Activated naive CD4-positive, alpha-beta T cell treated with Interleukin-2 at 50 U/mL for 16 hours (primary cell): ENCODE measurements at places on chromosomes 4 and X.

DNA sequence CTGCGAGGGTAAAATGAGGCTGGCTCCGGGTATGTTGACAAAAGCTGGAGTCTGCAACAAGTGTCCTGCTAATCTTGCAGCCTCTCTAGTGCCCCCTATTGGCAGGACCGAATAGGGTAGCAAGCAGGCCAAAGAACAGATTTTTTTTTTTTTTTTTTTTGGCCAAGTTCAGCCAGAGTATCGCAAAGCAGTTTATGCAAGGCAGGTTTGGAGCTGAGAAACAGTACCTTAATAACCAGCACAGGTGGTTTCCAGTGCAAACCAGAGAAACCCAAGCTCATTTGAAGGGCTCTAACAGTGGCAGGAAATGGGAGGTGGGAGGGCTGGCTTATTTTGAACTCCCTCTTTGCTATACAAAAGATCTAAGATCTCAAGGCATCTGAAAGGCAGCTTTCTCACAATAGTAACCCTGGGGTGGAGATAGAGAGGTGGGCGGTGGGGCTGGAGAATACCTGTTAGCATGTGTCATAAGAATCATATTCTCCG, 38.2 kb upstream of the OCIAD2 start:
- peak; percentile 26 for DNase-seq

- no peak for DNase-seq
Measured at GRCh38 chr4:121380776-121381462, at the start of gene QRFPR. QRFPR (minus strand) TSS chr4:121381018; CDS start chr4:121380647, 371 bp downstream.

DNA sequence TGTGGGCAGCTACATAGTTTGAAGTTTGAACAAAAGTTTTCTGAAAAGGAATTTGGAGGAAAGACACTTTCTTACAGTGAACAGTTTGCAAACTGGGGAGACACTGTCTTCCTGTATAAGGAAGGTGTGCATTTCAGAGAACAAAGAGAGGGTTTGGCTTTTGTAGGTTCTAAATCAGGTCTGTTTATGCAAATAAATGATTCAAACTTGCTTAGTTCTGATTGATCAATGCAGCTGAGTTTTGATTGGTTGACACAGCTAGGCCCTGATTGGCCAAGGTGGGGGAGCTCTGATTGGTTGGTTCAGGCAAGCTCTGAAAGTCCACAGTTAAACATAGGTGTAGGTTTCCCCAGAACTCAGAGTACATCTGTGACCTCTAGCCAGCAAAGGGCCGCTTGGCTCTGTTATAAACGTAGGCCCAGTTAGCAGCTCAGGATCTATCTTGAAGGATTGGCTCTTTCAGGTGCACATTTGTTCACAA, 63.0 kb upstream of the ENPP6 start:
- DNase-seq: peak; percentile 38

GRCh38 chr4:174616661-174617060, 94.4 kb upstream of the HPGD start:
- no peak for DNase-seq

GRCh38 chr4:55733932-55734331, 85.7 kb upstream of the EXOC1L start:
- no peak for DNase-seq

DNA sequence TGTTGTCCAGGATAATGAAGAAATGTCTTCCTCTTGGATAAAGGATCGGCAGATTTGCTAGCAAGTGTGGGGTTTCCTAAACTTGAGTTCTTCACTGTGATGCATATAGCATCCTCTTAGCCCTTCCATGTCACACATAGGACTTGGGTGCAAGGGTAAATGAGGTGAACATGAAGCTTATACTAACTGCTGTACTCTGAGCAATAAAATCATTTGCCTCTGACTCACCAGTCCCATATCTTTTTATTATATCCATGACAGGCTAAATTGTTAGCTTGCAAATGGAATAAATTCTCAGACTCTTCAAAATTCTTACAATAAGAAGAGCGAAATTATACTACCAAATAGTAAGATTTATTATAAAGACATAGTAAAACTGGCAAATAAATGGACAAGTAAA, 14.7 kb upstream of the TBC1D1 start:
- no peak for DNase-seq

DNA sequence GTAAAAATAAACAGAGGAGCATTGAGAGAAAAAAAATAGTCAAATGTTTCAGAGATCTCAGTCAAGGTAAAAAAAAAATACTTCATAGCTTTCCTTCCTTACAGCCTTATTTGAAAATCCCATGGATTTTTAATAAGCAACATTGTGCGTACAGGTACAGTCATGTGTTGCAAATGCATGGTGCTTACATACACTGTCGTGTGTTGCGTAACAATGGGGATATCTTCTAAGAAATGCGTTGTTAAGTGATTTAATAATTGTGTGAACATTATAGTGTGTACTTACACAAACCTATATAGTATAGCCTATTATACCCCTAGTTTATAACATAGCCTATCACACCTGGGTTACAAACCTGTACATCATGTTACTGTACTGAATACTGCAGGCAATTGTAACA, 172.0 kb downstream of the UGT8 start:
- DNase-seq: no peak

DNA sequence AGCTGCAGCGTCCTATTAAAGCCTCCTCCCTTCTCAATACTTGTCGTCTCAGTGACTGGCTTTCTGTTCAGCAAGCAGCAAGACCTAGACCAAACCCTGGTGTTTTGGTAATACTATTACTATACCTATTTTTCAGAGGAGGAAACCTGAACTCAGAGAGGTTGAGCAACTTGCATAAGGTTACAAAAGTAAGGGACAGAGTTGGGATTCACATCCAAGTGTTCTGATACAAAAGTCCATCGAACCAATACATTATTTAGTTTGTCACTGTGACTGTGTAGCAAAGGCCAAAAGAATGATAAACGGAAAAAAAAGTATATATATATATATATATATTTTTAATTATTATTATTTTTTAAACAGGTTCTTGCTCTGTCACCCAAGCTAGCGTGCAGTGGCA, 29.9 kb upstream of the KLHL8 start:
- DNase-seq: no peak

- DNase-seq: no peak
Measured at GRCh38 chr4:79723507-79723906, 315.5 kb upstream of the GK2 start.

- no peak for DNase-seq
Measured at GRCh38 chr4:150067859-150068258, 10.4 kb upstream of the DCLK2 start.

GRCh38 chrX:156003486-156004185, 6.1 kb downstream of the IL9R start:
- DNase-seq: no peak

DNA sequence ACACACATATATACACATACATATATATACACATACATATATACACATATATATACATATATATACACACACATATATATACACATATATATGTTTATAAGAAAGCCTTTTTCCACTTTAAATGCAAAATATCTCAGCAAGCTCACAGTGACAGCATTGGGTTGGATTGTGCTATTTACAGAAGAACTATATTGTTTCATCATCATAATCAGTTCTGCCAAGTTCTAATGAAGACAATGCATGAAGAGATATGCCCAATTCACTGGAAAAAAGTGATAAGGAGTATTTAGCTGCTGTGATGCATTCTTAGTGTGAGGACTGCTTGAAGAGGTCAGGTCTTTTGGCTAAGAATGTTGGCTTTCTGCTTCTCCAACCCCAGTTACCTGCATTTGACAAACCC, 54.4 kb downstream of the RNF150 start:
- no peak for DNase-seq

- no peak for DNase-seq
Measured at GRCh38 chr4:166838975-166839614, 395.2 kb downstream of the SPOCK3 start.

- no peak for DNase-seq
Measured at GRCh38 chr4:168648929-168649328, 152.1 kb downstream of the PALLD start.

DNA sequence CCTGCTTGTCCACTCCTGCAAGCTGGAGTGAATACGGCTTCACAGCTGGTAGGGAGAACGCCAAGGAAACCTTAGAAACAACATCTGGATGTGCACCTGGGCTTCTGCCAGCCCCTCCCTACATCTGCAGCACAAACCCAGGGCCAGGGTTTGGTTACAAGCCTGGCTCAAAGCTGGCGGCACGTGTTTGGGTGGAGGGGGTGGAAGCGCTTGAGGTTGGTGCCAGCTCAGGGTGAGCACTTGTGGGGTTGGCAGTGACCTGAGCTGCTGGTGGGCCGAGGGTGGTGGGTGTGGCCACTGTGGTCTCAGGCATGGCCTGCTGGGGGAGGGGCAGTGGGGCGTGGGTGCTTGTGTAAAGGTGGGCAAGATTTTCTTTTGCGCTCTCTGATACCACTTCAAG, 15.6 kb downstream of the ELF4 start:
- no peak for DNase-seq

- no peak for DNase-seq
Measured at GRCh38 chr4:127261476-127261875, 371.3 kb upstream of the INTU start.

- DNase-seq: peak; percentile 29
Measured at GRCh38 chr4:80062527-80062926, 10.5 kb downstream of the ANTXR2 start.

- no peak for DNase-seq
Measured at GRCh38 chrX:39779952-39780783, 317.6 kb downstream of the BCOR start.

DNA sequence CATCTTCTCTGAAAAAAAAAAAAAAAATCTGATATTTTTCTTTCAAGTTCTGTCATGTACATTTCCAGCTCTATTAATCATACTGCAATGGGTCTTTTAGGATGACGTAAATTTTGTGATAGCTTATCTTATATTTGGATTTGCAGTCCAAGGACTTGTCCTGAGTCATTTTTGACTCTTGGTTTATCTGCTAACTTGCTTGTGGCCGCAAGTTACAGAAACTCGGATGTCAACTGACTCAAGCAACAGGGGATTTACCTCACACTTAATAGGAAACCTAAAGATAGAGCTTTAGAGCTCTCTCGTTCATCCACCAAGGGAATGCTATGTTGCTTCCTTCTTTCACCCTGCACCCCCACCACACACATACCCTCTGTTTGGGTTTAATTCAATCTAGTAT, 1433.8 kb upstream of the TENM3 start:
- no peak for DNase-seq

GRCh38 chr4:171621646-171622045, 191.6 kb upstream of the GALNTL6 start:
- DNase-seq: no peak

DNA sequence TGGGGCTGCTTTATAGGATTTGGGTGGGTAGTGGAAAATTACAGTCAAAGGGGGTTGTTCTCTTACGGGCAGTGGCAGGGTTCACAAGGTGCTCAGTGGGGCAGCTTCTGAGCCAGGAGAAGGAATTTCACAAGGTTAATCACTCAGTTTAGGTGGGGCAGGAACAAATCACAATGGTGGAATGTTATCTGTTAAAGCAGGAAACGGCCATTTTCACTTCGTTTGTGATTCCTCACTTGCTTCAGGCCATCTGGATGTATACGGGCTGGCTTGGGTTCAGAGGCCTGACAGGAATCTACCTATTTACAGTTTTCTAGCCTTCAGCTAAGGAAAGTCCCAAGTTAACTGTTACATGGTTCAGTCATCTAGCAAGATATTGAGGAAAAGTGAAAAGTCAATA, 1003.5 kb downstream of the STPG2 start:
- no peak for DNase-seq

- no peak for DNase-seq
Measured at GRCh38 chrX:117653396-117653795, 463.2 kb downstream of the KLHL13 start.

DNA sequence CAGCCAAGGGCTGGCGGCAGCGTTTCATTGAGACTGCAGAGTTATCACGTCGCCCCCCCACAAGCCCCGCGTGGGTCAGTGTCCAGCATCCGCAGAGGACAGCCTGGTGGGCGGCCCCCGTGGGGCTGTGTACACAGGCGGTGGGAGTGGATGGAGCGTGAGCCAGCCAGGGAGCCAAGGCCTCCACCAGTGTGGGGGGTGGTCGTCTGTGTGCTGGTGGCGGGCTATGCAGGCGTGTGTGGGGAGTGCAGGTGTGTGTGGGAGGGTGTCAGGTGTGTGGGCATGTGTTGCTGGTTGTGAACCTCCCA, 56.5 kb upstream of the NKX1-1 start:
- DNase-seq: no peak

- no peak for DNase-seq
Measured at GRCh38 chr4:95835672-95836071, 4.2 kb upstream of the PDHA2 start.

DNA sequence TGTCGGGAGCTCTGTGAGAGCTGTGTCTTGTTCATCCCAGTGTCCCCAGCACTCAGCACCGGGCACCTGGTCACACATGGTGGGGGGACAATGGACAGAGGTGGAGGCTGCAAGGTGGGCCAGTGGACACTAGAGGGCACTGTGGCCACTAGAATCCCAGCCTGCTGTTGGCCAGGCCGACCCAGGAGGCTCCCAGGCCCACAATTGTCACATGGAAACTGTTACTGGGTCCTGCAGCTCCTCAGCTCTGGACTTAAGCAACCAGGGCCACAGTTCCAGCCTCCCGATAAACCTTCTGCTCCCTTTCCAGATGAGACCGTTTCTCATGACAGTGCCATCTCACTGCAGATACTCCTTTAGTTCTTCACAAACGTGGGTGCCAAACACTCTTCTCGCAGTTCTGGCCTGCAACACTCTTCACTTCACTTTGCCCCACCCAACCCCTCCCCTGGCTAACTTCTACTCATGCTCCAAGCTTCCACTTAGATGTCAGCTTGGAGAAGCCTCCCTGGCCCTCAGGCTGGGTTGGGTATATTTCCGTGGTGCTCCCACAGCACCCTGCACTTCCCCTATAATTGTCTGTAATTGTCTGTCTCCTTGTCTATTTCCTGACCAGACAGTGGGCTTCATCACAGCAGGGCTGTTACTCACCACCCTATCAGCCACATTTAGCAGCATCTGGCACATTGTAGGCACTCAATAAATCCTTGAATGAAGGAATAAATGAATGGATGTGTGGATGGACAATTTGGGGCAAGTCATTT, 3.5 kb upstream of the IQSEC2 start:
- peak; percentile 53 for DNase-seq
